Pancreas (tissue), 10 donors: ENCODE measurements at places on chromosomes 5 and 9.

DNA sequence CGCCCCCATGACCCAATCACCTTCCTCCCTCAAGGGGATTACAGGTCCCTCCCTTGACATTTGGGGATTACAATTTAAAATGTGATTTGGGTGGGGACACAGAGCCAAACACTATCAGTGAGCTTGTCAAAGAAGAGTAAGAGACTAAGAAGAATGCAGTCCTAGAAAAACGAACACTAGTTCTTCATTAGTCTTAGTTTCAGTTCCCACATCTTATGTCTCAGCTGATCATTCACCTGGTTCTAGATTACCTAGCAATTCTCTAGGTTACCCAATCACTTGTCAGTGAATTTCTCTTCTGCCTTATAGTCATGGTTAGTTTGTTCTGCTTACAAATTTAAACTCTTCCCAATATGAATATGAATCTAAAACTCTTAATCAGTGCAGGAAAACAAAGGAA is 251.5 kb downstream of the COX7C start:
- no peak for DNase-seq

- no peak for DNase-seq
Observed at GRCh38 chr5:156589104-156589945, 260.8 kb upstream of the PPP1R2B start.

GRCh38 chr5:147098233-147098790 is 136.5 kb upstream of the STK32A start:
- DNase-seq: peak; percentile 18

DNA sequence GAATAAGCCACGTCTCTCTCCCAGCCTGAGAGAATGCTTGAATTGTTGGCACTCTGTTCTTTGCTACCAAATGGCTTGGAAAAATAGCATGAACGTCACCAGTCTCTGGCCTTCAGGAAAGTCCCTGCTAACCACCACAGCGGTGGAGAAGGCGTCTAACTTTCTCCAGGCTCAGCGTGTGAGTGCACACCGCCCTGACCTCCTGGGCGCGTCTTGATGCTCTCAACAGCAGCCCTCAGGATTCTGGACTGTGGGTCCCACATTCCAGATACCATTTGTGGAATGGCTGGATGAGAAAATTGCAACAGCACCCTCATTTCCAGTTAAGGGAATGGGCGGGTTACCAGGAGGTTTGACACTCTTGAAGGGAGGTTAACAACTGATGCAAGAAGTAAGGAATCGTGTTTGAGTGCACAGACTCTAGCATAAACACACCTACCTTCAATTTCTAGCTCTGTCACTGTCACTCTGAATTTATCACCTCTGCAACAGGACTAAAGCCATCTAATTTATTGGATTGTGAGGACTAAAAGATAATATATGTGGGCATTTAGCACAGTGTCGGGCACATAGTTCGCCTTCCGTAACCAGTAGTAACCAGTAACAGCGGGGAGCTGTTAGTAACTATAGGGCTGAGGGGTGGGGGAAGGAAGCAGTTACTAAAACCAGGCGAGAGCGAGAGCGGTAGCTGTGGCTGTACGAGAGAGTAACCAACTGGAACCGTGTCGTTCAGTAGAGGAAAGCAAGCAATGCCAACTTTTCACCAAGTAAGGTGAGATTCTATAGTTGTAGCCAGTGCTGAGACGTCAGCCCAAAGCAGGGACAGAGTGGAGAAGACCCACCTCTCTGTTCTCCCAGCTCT is 807 bp upstream of the PLGRKT start:
- no peak for DNase-seq

DNA sequence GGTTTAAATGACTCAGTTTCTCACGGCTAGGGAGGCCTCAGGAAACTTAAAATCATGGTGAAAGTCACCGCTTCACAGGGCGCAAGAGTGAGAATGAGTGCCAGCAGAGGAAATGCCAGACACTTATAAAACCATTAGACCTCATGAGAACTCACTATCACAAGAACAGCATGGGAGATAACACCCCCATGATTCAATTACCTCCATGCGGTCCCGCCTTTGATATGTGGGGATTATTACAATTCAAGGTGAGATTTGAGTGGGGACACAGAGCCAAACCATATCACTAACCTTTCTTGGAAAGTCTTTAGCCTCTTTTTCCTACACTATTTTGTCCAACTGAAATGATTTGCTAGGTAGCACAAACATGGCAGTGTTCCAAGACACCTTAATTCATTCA is 533.9 kb upstream of the NUDT12 start:
- no peak for DNase-seq

DNA sequence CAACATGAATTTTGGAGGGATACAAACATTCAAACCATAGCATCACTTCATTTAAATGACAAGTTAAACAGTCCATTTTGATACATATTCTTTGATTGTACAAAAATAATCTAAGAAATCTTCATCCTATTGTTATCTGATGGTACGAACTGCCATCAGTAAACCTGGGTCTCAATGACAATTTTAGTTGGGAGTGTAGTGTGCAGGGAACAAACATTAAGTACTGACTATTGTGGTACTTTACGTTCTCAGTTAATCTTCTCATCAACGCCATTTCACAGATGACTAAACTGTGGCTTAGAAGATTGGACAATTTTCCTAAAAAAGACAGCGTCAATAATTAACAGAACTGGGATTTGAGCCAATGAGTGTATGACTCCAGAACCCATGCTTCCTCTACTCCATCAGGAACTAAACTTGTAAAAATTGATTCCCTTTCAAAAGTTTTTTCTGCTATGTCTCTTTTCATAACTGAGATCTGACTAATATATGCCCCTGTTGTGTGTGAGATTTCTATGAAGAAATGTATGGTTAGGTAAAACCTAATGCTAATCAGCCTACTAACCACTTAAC is 21.1 kb downstream of the TNPO1 start:
- no peak for DNase-seq

DNA sequence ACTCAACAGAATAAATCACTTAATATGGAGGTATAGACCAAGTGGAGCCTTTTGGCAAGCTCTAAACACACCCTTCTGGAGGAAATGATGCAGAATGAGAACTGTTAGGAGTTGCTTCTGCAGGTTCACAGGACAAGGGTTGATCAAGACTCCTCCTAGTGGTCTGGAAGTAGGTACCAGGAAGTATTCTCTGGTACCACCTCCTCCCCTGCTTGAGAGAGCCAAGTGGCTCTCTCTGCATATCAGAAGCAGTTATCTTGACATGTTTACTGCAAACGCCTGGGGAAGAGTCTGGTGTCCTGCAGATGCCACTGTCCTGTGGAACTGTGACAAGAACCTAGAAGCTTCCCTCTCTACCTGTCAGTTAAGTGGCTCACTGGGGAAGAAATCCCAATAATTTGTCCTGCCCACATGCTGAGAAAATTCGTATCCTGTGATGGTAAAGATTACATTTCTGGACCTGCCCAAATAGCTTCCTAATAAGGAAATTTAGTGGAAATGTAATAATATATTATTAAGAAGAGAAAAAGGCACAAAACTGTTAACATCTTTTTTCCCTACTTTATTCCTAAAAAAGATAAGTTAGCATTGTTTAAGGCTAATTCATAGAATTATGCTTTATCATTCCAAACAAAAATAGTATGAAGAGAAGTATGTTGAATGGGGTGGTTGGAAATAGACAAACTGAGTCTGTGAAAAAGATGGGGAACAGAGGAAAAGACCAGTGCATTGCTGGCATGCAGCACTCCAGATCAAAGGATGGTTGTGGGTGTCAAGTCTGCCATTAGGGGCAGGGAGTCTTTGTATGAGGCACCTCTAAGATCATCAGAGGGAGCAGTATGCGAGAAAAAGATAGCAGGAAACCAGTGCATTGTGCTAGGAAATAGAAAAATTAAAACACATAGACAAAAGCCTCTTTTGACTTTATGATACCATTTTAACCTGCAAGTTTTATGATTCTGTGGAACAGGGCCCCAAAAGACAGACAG is 118.8 kb downstream of the CDC42SE2 start:
- DNase-seq: no peak

DNA sequence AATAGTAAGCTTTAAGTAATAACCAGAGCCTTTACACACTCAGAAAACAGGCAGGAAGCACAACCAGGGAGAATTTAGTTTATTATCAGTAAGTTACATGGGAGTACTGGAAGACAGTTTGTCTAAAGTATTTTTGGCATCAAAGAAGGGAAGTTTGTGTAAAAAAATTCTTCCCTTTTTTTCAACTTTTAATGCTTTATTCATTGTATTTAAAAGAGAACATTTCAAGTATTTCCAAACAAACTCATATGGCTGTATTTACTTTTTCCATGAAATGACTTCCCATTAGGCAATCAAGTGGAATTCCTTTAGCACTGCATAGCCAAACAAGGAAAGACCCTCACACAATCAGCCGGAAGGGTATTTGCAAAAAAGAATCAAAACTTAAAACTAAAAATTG is 26.7 kb downstream of the RNF145 start:
- DNase-seq: no peak

DNA sequence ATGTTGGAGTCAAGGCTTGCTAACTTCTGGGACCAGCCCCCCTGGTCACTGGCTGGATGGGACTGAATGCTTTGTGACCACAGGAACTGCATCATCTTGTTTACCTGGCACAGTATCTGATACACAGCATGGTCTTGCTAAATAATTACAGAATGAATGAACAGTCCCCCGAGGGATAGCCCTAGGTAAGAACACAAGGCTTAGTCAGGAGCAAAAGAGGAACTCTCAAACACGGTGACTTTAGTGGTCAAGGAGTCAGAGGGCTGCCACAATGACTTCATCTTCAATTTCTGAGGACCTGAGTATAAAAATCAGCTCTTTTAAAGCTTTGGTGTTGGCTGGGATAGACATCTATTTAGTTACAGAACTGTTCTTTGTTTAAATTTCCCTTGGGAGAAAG is 15.1 kb upstream of the CXCL14 start:
- DNase-seq: no peak

DNA sequence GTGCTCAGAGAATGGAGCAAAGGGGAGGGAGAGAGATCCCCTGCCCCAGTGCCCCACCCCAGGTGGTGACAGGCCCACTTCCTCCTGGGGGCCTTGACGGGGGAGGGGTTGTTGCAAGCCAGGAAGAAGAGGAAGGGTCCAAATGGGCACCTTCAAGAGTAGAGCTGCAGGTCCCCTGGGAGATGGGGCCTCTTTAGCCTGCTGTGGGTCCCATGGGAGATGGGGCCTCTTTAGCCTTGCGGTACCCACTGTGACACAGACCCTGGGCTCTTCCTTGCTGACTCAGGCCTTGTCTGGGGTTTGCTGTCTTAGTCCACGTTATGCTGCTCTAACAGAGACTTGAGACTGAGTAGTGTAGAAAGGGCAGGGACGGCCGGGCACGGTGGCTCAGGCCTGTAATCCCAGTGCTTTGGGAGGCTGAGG is 9.6 kb upstream of the TOR4A start:
- no peak for DNase-seq
